ENCODE measurements at places on chromosomes 7 and 10. TPM values are rescaled to one million over a fixed set of nuclear protein-coding genes. Genes with fewer than 3 reads are reported as not detected.

DNA sequence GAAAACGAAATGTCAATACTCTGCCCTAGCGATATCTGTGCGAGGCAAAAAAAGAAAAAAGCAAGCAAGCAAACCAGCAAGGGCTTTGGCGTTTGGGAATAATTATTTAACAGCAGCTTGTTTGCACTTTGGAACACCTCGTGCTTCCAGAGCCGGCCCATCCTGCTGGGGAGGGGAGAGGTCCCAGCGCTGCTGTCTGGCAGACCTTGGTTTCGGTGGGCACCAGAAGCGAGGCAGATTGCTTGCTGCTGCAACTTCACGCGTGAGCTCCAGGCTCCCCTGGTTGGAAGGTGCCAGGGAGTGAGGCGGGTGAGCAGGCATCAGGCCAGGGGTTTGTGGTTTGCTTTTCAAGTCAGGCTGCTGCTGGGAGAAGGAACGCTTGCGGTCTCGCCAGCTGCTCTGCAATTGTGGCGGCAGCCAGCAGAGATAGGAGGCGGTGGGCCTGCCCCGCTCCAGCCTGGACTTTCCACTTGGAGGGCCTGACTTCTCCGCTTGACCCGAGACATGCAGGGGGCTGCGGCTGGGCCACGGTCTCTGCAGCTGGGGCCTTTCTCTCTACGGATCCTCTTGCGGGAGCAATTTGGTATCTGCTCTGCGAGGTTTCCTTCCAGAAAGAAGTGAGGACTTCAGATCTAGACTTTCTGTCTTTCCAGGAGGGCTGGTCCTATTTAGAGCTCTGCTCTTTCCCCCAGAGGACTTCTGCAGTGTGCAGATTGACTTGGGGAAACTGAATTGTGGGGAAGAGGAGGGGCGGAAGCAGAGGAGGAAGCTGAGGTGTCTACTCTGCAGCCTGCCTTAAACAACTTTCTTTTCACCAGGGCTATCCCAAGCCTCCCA, 131.4 kb downstream of the PRPF18 start:
- no peaks in the 10 kb centered on the region for H3K36me3 ChIP-seq
- peaks cover 12% of the 10 kb centered on the region for H3K27me3 ChIP-seq
- DNase-seq, result peak; percentile 48
- peaks cover 13% of the 10 kb centered on the region for H3K4me1 ChIP-seq
- H3K4me3 ChIP-seq, result peak overlapping the region; percentile 67

DNA sequence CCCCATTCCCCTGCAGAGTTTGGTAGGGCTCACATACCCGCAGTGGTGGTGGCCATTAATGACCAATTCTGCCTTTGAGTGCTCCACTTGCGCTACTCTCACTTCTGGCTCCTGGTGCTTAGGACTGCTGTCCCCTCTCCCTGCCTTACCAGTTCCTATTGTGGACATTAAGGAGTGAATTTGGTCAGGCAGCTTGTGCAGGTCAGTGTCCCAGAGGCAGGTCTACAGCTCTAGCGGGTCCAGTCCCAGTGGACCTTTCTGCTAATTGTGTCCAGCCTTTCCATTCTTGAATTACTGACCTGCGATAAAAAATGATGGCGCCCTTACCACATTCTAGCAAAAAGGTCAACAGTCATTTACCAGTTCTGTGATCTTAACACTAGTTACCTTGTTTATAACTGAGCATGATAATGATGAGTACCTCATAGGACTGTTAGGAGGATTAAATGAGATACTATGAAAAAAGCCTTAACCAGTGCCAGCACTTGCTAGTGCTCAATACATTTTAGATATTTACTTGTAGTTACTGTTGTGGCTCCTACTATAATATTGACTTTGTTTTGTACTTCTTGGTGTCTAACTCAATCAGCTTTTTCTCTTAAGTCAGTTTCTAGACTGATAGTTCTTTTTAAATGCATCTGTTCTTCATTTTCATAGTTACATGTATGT, 14.1 kb downstream of the ST7 start:
- peaks cover 10% of the 10 kb centered on the region for H3K4me1 ChIP-seq
- peaks cover 2% of the 10 kb centered on the region for H3K27me3 ChIP-seq
- H3K36me3 ChIP-seq, result peaks cover 1% of the 10 kb centered on the region
- DNase-seq, result no peak

DNA sequence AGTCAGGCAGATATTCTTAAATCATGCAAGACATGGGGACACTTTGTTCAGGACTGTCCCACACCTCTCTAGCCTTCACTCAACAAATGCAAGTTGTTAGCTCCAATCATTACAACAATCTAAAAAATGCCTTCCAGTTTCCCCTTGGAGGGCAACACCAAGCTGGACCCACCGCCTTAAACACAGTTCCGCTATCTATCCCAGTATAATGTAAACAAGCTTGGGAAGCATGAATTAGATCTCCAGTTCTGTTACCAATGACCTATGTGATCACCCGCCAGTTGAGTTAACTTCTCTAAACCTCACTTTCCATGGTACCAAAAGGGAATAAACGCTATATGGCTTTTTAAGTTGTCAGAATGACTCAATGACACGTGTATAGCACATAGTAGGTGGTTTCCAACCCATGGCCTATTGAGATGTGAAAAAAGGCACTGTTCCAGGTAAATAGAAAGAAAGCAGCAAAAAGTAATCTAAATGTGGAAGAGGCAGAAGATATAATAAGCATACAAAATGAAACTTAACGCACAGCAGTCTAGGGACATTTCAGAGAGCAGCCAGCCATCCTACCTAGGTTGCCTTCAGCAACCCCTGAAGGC, 2.4 kb upstream of the REEP3 start:
- no peaks in the 10 kb centered on the region for H3K27me3 ChIP-seq
- no peak for DNase-seq
- H3K4me1 ChIP-seq, result peaks cover 59% of the 10 kb centered on the region
- no peak overlapping the region for H3K27ac ChIP-seq

The MET gene
- not detected for total RNA-seq

DNA sequence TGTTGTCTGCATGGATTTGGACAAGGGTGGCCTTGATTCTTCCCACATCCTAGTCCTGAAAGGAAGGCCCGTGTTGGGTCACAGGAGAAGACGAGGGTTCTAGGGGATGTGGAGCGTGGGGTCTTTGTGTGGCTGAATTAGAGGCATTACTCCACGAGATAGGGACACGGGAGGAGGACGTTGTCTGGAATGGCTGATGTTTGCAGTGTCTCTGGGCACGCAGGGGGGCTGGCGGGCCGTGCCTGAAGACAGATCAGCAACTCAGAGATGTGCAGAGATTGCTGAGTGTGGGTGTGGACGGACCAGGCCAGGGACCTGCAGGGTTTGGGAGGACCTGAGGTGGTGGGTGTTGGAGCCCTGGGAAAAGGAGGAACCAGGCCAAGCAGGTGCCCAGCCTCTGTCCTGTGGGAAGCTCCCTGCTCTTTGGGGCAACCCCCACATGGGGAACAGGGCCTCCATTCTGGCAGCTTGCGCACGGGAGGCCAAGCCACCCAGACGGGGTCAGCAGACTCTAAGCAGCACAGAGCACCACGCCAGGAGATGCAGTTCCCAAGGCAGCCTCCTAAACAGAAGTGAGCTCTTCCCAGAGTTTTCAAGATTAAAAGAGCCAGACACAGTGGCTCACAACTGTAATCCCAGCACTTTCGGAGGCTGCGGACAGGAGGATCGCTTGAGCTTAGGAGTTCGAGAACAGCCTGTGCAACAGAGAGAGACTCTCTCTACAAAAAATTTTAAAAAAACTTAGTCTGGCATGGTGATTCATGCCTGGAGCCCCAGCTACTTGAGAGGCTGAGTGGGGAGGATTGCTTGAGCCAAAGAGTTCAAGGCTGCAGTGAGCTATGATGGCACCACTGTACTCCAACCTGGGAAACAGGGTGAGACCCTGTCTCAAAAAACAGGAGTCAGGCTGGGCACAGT, 71.0 kb upstream of the GTF2I start:
- no peaks in the 10 kb centered on the region for H3K27me3 ChIP-seq
- no peak for DNase-seq
- H3K27ac ChIP-seq, result no peak overlapping the region
- no peaks in the 10 kb centered on the region for H3K4me1 ChIP-seq
- H3K36me3 ChIP-seq, result no peaks in the 10 kb centered on the region

The SPDYE8 gene
- total RNA-seq, result not detected

The MSMB gene
- total RNA-seq, result not detected

The TFEC gene
- total RNA-seq, result 1.1 TPM

DNA sequence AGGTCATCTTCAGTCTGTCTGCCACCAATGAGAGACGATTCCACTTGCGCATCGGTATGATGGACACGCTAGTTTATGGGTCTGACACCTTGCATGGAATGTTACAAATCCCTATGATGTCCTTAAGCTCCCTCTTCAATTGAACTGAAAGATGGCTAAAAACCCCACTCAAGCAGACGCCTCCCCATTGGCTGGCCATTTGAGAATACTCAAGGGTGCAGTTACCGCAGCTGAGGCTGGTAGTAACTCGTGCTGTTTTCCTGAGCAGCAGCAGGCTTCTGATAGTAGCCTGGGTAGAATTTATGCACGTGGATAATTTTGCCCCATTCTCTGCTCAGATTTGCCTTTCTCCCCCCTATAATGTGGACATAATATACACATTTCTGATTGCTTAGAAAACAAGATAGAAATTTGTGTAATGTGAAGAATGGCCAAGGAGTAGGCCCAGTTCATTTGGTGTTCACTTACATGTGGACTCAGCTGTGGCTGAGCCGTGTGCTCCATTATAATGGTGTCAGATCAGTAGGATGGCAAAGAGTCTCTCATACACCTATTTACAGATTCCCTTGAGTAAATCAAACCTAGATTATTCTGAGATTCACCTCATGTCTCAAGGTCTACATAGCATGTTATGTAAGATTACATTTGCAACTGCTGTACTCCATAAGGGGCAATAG, 142.8 kb downstream of the HIBADH start:
- H3K36me3 ChIP-seq, result peaks cover 4% of the 10 kb centered on the region
- H3K4me1 ChIP-seq, result no peaks in the 10 kb centered on the region

- no peaks in the 10 kb centered on the region for H3K27me3 ChIP-seq
- H3K36me3 ChIP-seq, result peaks cover 31% of the 10 kb centered on the region
- no peak overlapping the region for H3K4me3 ChIP-seq
- peaks cover 13% of the 10 kb centered on the region for H3K4me1 ChIP-seq
- DNase-seq, result peak; percentile 12
These were observed 77.1 kb downstream of the INPP5A start for GRCh38 chr10:132614431-132615340.

The ACTL6B gene
- not detected for total RNA-seq

The NPC1L1 gene
- not detected for total RNA-seq

GRCh38 chr7:116863936-116864500, 1.6 kb downstream of the CAPZA2 start:
- H3K27me3 ChIP-seq, result peaks cover under 1% of the 10 kb centered on the region
- H3K27ac ChIP-seq, result peak overlapping the region; percentile 95
- peak overlapping the region; percentile 98 for H3K4me3 ChIP-seq
- peaks cover 25% of the 10 kb centered on the region for H3K4me1 ChIP-seq

DNA sequence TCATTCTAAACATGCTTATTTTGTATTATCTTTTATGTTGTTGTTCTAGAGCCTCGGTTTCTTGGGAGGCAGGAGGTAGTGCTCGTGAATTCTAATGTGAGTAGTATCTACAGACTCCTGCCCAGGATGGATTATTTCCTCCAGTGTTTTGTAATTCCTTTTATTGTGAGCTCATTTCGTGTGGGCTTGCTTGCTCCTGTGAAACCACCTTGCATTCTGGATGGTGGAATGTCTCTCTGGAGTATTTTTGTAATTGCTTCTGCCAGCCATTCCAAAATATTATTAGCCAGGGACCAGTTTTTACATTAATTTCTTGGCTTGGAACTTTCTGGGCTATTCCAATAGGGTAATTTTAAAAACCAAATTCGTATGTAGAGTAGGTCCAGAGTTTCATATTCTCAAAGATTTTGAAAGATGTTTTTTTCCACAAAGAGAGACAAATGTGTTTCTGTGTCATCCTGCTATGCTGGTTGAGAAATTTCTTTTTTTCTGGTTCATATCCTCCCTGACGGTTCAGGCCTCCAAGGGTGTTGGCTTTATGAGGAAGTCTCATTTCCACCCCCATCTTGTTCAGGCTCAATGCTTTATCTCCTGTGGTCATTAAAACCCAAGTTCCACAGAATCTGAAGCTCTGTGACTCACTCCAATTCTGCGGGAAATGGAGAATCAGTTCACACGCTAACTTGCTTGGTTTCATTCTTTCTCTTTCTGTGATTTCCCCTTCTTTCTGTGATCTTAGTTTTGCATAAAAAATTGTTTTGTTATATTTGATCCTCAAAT, 41.7 kb upstream of the CALD1 start:
- DNase-seq, result no peak
- H3K27me3 ChIP-seq, result no peaks in the 10 kb centered on the region
- no peaks in the 10 kb centered on the region for H3K4me1 ChIP-seq
- no peaks in the 10 kb centered on the region for H3K36me3 ChIP-seq
- H3K4me3 ChIP-seq, result no peak overlapping the region
- no peak overlapping the region for H3K27ac ChIP-seq

The TCAF2 gene
- total RNA-seq, result 20.9 TPM

Measured in activated naive CD8-positive, alpha-beta T cell treated with anti-CD3 and anti-CD28 coated beads, Interleukin-2, amount 10 ng/mL, durations not matched to agents 7 days and 5 days (primary cell).